Stimulated activated CD8-positive, alpha-beta memory T cell treated with anti-CD3 and anti-CD28 coated beads, Interleukin-2, amount 100 ng/mL, for 1 hour (primary cell): ENCODE measurements at places on chromosomes 2 and 18.

DNA sequence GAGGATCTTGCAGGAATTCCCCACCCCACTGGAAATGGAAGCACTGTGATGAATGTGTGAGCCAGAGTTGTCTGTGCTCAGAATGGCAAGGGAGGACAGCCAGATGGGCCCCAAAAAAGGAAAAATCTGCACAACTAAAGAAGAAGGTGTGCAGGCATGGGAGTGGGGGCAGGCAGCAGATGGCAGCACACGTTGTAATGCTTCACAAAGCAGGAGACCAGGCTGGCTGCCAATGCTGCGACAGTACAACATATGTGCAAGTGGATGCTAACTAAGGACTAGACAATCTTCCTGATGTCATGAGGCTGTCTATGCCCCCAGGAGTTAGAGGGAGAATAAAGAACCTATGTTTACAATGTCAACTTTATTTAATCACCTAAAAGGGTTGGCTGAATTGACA lies 27.2 kb downstream of the ST6GAL2 start:
- DNase-seq = no peak

- no peak for DNase-seq
Observed at GRCh38 chr2:75537658-75538057, 23.1 kb downstream of the EVA1A start.

DNA sequence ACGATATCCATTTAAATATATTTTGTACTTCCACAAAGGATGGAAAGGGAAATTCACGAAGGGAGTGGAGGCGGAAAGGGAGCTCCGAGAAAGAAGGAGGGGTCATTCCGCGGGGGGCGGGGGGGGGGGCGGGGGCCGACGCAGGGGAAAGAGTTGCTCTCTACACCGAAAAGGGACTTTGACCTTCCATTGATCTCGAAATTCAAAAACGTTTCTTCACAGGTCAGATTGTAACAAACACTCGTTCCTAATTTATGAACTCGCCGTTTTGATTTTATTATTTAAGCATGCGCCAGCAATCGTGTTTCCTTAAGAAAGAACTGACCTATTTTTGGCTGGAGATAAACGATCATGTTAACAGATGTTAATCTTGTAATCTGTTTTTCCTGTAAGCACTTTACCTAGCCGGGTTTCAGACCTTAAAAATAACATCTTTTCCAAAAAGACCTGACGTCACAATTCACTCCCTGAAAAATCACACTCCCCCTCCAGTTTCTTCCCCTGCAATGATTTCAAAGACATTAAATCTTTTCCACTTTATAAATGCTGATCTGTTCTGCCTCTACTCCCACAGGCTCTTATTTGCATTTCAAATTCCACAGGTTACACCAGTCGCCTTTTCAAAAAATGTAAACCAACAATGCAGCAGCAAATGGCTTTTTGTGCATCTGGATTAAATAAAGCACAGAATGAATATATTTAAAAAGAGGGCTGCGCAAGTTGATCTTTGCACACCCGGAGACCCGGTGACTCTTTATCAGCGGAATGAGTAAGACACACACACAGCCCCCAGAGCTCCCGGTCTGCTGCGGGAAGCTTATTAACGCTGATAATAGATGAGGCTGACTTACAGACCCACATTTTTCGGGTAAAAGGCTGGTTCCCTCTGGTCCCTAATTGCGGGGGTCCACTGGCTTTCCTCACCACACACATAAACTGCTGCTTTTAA lies 1.6 kb downstream of the ZNF516 start:
- DNase-seq = no peak

DNA sequence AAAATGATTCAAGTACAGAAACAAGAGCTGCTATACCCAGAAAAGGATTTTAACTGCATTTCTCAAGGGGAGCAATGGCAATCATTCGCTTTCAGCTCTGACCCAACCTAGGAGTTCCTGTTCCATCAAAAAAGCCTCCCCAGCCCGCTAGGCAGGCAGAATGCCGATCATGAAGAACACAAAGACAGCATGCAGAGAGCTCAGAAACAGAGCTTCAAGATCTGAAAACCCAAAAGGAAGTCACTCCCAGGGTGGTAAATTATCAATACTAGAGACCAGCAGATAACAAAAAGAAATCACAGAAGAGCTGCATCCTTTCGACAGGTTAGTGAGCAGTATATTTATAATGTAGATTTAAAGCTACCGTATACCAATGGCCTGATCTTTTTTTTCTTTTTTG lies 84.8 kb upstream of the CRIM1 start:
- no peak for DNase-seq

GRCh38 chr18:63299837-63300745 lies 19.5 kb downstream of the BCL2 start:
- DNase-seq = no peak

GRCh38 chr2:219472629-219473187 lies 26.0 kb upstream of the GMPPA start:
- no peak for DNase-seq

GRCh38 chr18:55224086-55224625 lies 264.9 kb upstream of the CCDC68 start:
- DNase-seq = no peak

DNA sequence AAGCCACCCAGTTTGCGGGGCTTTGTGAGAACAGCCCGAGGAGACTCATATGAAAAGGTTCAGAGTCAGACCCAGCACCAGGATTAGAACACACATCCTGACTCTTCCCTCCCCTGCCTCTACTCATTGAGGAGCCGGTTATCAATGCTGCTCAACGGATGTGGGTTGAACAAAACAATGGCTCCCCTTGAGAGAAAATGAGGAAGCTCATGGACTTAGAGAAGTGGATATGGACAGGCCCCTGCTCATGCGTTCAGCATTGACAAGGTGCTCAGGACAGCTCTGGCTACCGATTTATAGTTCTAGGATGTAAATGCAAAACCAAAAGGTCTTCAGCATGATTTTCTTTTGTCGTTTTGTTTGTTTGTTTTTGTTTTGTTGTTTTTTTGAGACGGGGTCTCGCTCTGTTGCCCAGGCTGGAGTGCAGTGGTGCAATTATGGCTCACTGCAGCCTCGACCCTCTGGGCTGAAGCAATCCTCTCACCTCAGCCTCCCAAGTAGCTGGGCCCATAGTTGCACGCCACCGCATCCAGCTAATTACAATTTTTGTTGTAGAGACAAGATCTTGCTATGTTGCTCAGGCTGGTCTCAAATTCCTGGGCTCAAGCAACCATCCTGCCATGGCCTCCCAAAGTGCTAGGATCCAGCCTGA lies 32.0 kb upstream of the AGAP1 start:
- no peak for DNase-seq

DNA sequence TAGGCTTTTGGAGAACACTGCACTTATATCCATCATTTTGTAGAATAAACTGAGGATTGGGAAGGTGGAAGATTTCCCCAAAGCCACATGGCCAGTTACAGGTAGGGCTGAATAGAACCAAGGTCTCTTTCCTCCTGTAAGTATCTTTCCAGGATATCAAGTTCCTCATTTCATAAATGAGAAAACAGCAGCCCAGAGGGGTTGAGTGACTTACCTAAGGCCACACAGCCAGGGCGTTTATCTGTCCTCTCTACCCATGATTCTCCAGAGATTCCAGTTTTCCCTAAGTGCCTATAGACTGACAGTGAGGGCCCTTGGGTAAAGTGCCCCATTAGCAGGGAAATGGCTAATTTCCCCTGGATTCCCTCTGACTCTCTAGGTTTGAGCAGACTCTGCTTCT lies 132.3 kb upstream of the SKOR2 start:
- no peak for DNase-seq

GRCh38 chr2:170488807-170489206 lies 226.3 kb upstream of the SP5 start:
- no peak for DNase-seq

GRCh38 chr2:241551599-241551997 lies 6.9 kb upstream of the BOK start:
- DNase-seq = no peak

GRCh38 chr18:22194151-22194598 lies 24.8 kb downstream of the GATA6 start:
- no peak for DNase-seq

GRCh38 chr2:31853521-31853920 lies 157.3 kb downstream of the MEMO1 start:
- no peak for DNase-seq

DNA sequence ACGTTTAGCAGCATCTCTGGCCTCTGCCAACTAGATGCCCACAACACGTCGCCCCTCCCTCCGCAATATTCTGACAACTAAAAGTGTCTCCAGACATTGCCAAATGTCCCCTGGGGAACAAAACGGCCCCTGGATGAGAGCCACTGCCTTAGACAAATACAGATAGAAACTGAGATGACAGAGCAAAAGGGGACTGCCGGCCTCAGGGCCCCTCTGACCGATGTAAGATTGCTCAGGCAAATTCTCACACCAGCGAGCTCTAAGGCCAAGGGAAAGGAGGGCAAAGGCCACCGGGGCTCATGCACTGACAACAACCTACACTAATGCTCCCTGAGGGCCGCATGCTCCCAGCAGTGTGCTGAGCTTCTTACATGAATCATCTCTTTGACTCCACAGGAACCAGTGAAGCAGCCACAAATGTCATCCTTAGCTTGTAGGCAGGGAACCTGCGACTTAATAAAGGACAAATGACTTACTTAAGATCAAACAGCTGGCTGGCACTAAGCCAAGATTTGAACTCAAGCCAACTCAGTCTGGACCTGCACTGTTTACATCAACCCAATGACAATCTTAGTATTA lies 228.5 kb downstream of the TTC32 start:
- no peak for DNase-seq

DNA sequence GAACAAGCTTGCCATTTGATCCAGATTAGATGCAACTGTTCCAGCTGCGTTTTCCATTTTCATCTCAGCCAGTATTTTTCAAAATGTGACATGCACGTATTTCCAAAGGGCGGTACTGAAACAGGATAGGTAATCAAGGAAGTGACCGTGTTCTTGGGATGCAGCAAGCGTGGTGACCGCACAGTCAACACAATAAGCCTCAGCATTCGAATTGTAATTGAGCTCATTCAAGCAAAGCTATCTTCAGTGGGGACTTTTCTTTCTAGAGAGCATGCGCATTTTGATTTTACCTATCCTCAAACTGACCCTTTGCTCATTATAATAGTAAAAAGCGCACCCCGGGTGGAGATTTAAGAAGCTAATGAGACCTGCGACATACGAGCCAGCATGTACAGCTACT lies 3.4 kb upstream of the ALPP start:
- DNase-seq = no peak

DNA sequence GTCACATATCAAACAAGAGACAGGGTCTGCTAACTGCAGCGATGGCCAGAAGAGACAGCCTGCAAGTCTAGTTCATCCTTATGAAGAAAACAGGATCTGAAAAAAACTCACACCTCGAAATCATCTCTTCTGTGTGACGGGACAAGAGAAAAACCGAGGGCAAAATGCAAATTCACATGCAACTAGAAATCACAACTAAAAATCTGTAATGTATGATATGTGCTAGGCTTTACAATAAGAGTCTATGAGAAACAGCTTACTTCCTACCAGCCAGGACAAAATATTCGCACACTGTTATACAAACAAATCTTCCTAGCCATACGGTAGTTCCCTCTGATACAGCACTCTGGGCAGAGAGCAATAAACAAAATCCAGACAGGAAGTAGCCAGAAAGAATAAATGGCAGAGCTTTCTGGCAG lies 48.8 kb downstream of the ANKRD44 start:
- DNase-seq = no peak

- no peak for DNase-seq
Observed at GRCh38 chr2:67752969-67753368, 309.8 kb downstream of the C1D start.

GRCh38 chr18:46398005-46398404 lies 259.0 kb downstream of the LOXHD1 start:
- no peak for DNase-seq

GRCh38 chr2:128579825-128580224 lies 261.2 kb upstream of the HS6ST1 start:
- no peak for DNase-seq

DNA sequence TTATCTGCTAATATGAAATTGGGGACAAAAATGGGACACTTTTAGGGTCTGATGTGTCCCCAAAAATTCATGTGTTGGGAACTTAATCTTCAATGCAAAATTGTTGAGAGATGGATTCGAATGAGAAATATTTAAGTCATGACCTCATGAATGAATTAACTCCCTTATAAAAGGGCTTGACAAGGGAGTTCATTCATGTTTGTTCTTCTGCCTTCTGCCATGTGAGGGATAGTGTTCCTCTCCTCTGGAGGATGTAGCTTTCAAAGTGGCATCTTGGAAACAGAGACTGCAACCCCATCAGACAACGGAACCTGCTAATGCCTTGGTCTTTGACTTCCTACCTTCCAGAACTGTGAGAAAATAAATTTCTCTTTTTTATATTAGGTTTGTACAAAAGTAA lies 89.2 kb upstream of the LINC00305 start:
- no peak for DNase-seq

DNA sequence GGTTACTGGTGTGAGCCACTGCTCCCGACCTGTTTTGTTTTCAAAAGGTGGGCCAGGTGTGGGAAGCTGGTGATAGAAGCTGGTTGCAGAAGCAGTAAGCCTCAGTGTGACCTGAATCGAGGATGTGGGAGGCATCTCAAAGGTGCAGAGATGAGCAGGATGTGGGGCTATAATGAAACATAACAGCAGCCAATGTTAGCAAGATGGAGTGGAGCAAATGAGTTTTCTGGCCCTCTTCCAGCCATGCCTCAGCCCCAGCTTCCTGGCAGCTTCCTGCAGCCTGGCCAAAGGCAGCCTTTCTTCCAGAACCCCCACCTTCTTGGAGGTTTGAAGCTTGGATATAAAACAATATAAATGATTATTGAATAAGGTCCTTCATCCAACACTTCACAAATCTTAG lies 184.8 kb downstream of the NCK2 start:
- peak; percentile 13 for DNase-seq

- DNase-seq = no peak
Observed at GRCh38 chr2:191593622-191594385, 84.1 kb upstream of the NABP1 start.

GRCh38 chr2:164803776-164804466 lies 37.7 kb downstream of the COBLL1 start:
- no peak for DNase-seq

GRCh38 chr2:203687165-203687564 lies 19.3 kb upstream of the CD28 start:
- no peak for DNase-seq

GRCh38 chr2:150669492-150669891 lies 182.0 kb upstream of the RND3 start:
- DNase-seq = no peak

DNA sequence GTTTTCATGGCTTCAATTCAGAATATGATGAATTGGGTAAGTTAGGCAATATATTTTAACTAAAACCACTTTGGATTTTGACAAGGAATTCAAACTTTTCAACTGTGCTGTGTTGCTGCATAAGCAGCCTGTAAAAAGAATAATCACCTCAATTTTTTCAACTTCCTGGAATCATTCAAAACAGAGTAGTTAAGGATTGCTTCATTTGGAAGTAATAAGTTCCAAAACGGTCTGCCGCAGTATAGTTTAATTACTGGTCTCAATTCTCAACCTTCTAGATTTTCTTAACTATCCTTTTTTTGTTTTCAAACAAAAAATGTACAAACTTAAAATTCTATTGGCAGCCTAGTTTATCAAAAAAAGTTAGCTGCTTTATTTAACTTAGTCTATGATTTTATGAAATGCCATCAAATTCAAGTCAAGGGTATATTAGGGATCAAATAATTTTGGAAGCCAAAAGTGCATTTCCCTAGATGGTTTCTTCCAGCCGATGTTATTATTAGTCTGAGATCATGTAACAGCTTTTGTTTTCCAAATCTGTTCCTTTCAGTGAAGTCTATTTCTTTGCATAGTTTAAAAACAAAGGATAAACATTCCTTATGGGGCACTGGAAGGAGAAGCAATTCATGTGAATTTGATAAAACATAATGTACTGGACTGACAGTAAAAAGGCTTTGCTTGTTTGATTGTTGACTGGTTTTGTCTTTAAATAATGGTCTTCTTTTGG lies 76.1 kb upstream of the ETAA1 start:
- no peak for DNase-seq
